ENCODE measurements at places on chromosomes 2 and 18. TPM values are rescaled to one million over a fixed set of nuclear protein-coding genes. Genes with fewer than 3 reads are reported as not detected.

Gene RTP5
- not detected for total RNA-seq

Gene STRN
- total RNA-seq = 16.9 TPM

Gene IL1RN
- total RNA-seq = 0.37 TPM

Gene SIX3
- total RNA-seq = 0.39 TPM

Gene ALK
- total RNA-seq = not detected

Gene COL5A2
- 186 TPM for total RNA-seq

Gene SYT4
- total RNA-seq = not detected

Gene ANO7
- 0.78 TPM for total RNA-seq

Gene DAW1
- total RNA-seq = 2.0 TPM

Gene SRSF7
- 117 TPM for total RNA-seq

Gene SCN7A
- total RNA-seq = not detected

Gene TCF23
- total RNA-seq = not detected

Gene HOXD13
- not detected for total RNA-seq

Gene IL37
- not detected for total RNA-seq
